ENCODE measurements at places on chromosomes 1 and 21. TPM values are rescaled to one million over a fixed set of nuclear protein-coding genes. Genes with fewer than 3 reads are reported as not detected.

DNA sequence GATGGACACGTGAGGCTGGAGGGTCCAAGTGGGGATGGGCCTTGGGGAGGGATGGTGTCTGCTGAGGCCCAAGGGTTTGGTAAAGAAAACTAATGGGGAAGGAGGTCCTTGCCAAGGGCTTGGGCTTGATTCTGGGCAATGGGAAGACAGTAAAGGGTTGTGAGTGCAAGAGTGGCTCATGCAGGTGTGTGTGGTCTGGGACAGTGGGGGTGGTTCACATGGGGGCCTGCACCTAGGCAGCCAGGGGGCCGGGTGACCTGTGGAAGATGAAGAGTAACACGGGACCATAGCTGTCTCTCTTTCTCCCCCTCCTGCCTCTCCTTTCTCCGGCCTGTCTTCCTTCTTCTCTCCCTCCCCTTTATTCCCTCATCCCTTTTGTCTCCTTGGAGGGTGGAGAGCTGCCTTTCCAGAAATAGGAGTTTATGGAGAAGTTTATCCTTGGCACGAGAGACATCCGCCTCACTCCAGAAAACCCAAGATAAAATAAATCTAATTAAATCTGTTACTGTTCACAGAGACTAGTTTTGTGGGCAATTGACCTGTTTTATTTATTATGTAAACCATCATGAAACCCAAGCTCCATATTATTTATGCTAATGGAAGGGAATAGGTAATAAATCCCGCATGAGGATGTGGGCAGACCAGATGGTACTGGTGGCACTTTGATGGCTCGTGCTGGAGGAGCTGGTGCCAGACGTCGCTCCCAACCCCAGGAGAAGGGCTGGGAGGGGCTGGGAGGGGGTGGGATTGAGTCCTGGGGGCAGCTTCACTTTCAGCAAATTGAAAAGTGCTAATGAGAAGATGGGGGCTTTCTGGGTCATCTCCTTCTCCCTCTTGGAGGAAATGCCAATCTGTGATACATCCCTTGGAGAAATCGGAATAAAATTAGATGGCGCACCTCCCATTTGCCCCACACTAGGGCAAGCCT, 272.9 kb upstream of the CSF3R start:
- no peak for DNase-seq

Gene MUTYH
- total RNA-seq: 7.7 TPM

Gene LINGO4
- total RNA-seq: 0.67 TPM

DNA sequence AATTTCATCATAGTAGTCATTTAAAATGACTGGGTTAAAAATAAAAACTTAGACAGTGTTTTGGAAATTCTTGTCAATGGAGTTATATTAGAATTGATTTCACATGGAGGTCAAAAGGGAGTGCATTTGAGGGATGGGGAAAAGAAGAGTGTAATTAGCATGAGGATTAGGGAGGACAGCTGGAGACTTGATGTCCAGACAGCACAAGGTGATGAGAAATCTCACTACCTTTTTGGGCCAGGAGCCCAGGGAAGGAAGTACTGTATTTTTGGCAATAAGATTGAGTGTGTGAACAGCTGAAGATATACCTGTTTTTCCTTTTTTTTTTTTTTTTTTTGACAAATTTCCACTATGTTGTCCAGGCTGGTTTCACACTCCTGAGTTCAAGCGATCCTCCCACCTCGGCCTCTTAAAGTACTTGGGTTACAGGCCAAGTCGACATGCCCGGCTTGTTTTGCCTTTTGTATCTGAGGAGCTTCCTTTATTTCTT, 163.6 kb downstream of the PAPPA2 start:
- no peak for DNase-seq

DNA sequence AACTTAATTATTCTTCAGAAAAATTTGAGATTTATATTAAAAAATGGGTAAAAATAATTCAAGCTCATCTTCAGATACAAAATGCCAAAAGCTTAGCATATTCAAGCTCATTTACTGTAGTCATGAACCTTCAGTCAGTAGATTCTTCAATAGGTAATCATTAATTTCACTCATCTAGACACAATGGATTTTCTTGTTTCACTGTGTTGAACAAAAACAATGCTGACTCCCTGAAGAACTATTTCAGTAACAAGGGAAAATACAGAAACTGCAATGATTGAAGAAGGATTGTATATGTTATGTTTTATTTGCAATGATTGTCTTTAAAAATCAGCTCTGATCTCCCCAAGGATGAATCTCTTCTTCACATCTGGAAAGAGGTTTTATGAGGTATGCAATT, 9.2 kb upstream of the HOOK1 start:
- no peak for DNase-seq

GRCh38 chr1:204742676-204743251, 57.2 kb upstream of the LRRN2 start:
- no peak for DNase-seq

Gene ANGPTL7
- 1.0 TPM for total RNA-seq

- DNase-seq: no peak
These were observed 1.3 kb downstream of the TACSTD2 start for GRCh38 chr1:58575551-58576324.

GRCh38 chr1:224804220-224804619, 125.3 kb upstream of the DNAH14 start:
- no peak for DNase-seq

- DNase-seq: peak; percentile 79
These were observed 479 bp downstream of the POGK start for GRCh38 chr1:166839600-166840308.

Gene CFAP74
- total RNA-seq: not detected

Gene VASH2
- 1.0 TPM for total RNA-seq

DNA sequence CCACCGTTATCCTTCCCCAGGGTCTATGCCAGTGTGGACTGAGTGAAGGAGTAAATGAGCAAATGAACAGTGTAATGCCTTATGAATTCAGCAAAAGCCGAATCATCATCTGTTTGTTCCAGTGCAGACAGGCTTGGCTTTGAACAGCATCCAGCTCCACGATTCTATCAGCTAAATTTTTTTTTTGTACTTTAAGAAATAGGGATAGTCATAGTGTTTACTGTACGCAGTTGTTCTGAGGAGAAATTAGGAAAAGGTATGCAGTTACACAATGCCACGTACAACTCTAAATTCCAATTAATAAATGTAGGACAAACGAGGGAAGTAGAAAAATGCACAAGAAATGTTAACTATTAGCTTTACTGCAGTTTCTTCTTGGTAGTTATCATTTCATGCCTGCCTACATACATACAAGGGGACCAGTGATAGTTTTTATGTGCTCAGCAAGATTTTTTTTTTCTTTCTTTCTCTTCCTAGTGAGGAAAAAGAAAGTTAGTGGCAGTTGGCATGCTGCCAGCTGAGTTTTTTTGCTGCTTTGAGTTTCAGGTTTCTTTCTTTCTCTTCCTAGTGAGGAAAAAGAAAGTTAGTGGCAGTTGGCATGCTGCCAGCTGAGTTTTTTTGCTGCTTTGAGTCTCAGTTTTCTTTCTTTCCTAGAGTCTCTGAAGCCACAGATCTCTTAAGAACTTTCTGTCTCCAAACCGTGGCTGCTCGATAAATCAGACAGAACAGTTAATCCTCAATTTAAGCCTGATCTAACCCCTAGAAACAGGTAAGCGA, at the start of gene IFI44L:
Gene IFI44L, plus strand, starts transcription at position 646 of the 777 bp plus-strand sequence. CDS start 7,468 bp downstream, outside the sequence.
- DNase-seq: peak; percentile 33

DNA sequence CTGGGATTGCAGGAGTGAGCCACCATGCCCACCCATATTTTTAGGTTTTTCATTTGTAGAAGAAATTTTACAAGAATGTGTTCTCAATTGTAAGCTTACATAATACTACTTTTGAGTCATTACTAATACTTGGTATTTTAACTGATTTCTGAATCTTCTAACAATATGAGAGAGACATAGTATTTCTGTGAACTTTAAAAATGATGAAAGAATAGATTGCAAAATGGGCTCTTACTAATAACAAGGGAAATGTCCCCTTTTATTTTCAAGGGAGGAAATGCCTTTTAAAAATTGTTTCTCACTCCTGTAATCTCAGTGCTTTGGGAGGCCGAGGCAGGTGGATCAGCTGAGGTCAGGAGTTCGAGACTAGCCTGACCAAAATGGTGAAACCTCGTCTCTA, 5.9 kb downstream of the AGO3 start:
- DNase-seq: no peak

GRCh38 chr21:39502631-39503030, 50.9 kb downstream of the SH3BGR start:
- DNase-seq: no peak

DNA sequence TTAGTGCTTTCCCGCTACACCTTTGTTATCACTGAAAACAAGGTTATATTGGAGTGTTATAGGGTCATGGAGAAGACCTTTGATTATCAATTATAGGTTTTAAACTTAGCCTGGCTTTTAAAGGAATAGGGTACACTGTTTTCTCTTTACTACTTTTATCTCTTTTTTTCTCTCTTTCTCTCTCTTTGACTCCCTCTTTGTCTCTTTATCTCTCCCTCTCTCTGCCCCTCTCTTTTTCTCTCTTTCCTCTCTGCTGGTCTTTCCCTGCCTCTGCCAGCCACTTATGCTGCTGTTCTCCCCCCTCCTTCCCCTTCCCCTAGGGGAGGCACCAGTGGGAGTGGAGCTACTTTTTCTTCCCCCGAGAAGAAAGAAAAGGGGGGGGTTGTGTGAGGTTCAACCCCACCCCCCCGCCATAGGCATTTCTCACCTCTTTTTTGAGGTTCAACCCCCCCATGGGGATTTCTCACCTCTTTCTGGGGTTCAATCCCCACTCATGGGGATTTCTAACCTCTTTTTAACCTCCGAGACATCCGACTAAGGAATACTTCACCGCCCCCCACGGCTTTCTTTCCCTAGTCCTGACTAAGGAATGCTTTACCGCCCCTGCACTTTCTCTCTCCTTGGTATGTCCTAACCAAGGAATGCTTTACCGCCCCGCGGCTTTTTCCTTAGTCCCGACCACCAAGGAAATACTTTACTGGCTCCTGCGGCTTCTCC, 17.2 kb upstream of the ZBTB8B start:
- no peak for DNase-seq

GRCh38 chr1:64514197-64514765, 44.4 kb downstream of the CACHD1 start:
- no peak for DNase-seq

DNA sequence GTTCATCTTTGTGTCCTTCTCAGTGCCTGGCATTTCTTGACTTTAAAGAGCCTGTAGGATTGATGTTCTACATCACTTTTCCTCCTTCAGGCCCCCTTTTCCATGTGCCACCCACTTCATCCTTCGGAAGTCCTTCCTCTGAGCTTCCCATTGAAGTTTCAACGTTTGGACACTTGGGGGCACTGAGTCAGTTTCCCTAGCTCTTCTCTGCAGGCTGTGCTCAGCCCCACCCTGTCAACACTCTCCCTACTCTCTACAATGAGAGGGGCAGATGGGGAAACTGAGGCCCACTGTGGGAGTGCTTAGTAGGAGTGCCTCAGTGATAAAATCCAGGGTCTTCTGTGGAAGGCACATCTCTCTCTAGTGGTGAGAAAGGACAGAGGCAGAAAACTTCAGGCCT, 11.9 kb downstream of the KCNJ10 start:
- DNase-seq: no peak

GRCh38 chr1:219999821-220000220, 46.5 kb downstream of the EPRS1 start:
- DNase-seq: no peak

DNA sequence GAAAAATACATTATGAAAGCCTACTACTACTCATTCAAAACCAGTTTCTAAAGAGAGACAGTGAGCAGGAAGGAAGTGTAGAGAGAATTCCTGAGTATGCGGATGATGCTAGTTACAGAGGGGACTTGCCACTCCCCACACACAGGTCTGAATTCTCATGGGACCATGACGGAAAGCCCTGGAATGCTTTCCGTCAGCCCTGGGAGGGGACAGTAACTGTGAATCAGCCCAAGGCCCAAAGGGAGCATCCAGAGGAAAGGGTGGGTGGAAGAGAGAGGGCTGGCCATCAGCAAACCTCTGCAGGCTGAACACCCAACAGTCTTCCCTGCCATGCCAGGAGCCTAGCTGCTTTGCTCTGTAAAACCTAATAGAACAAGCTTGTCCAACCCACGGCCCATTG, 36.4 kb downstream of the RCSD1 start:
- no peak for DNase-seq

Gene CD58
- 26.1 TPM for total RNA-seq

DNA sequence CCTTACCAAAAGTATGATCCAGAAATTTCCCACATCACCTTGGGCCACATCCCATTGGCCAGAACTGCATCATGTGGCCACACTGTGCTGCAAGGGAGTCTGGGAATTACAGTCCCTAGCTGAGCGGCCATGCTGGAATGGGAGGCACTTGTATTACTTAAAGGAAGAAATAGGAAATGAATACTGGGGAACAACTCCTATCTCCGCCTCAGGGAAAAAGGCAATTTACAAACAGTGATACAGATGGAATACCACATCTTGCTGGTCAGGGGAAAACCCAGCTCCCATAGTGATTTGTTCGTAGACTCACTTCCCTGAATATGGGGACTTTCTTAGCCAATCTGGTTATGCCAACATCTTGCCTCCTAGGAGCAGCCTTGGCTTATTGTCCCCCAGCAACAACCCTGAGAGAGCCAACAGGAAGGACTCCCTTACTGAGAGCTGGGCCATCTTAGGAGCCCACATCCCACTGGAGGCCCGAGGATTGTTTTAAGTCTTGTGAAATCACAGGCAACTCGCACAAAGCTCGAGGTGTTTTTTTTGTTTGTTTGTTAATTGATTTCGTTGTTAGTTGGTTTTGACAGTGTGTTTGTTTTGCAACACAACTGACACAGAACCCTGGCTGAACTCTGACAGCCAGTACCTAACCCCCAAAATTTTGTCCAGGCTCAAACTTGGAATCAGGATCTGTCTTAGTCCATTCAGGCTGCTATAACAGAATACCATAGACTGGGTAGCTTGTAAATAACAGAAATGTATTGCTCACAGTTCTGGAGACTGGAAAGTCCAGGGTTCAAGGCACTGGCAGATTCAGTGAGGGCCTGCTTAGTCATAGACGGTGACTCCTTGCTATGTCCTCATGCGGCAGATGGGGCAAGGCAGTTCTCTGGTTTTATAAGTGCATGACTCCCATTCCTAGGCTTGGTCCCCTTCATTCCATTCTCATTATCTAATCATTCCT, 14.9 kb downstream of the CDA start:
- DNase-seq: no peak

DNA sequence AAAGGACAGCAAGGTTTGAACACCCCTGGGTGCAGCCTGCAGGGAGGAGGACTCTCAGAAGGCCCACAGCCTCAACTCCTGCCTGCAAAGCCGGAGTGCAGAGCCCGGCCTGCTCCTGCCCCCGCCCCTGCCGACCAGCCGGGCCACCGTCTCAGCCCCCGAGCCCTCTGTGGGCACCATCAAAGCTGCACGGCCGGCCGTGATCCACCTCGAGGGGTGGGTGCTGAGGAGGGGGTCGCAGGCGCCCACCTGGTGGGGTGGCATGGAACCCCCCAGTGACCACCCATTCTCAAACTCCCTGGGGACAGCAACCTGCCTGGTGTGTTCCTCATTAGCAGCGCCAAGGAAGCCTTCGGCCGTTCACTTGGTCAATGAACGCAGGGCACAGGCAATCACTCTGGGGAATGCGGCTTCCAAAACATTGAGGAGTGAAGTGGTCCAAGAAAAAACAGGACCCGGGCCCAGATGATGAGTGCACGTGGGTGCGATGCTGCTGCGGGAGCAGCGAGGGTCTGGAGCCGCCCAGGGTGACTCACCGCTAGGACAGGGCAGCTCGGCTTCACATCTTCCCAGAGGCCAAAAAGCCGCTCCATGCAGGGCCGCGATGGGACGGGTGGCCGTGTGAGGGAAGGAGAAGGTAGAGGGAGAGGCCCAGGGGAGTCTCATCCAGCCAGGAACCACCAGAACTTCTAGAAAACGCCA, 157.6 kb downstream of the NPHP4 start:
- no peak for DNase-seq

Data from left ventricle myocardium superior (tissue), 1 donor.